Adipocyte (in vitro differentiated cells): ENCODE measurements at places on chromosomes 5 and 9.

DNA sequence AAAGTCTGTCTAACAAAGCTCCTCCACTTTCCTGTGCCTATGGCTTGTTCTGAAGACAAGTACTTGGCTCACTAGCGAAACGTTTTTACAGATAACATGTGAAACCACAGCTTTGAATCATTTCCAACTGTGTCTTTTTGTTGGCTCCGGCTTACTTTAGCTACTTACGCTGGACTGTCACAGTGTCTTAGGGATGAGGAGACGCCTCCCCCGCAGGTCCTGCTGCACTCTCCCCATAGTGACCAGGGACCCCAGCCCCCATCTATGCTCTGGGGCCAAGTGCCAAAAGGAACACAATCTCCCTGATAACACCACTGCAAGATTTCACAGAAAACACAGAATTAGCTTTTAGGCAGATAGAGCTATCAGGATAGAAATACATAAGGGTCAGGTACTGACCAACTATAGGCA lies 219.1 kb downstream of the ADAMTS6 start:
- DNase-seq: peak; percentile 88

GRCh38 chr5:150531686-150532085 lies 23.8 kb downstream of the NDST1 start:
- DNase-seq: no peak

DNA sequence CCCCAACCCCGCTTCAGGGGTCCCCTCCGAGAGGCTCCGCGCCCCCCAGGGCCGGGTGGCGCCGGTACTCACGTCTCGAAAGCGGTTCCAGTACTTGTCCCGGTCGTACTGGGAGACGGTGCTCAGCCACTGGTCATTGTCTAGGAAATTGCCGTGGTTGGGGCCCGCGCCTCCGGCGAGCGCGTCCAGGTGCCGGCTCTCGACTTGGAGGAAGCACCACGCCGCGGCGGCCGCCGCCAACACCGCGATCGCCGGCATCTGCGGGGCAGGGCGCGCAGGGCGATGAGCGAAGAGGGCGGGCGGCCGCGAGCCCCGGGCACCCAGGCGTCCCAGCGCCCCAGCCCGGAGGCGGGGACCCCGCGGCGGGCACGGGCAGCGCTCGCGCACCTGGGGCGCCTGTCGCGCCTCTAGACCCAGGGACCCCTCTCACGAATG lies 808 bp downstream of the SPOCK1 start:
- DNase-seq: peak; percentile 70

DNA sequence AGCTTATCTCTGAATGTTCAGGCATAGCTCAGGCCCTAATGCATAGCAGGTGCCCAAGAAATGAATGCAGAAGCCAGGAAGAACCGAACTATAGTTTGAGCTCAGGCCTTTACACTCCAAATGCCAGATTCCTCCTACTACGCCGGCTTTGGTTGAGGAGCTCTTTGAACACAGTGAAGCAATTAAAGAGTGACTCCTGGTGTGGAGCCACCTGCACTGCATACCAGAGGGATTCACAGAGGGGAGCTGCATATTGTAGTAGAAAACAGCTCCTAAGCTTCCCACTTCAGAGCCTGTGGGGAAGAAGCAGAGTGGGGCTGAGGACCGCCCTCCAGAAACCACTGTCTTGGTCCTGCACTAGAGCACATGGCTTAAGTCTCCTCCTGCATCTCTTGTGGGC lies 14.5 kb upstream of the KCNMB1 start:
- no peak for DNase-seq

- DNase-seq: no peak
These were observed 54.6 kb upstream of the TNFAIP8 start for GRCh38 chr5:119301210-119301609.

GRCh38 chr9:121786543-121786948 lies 135.1 kb downstream of the DAB2IP start:
- DNase-seq: no peak

GRCh38 chr5:151014680-151015343 lies 5.6 kb upstream of the GPX3 start:
- DNase-seq: peak; percentile 69

- peak; percentile 92 for DNase-seq
These were observed 1.3 kb downstream of the ADAMTS6 start for GRCh38 chr5:65480306-65480865.

GRCh38 chr9:130823435-130823834 lies 11.6 kb upstream of the ABL1 start:
- peak; percentile 46 for DNase-seq

DNA sequence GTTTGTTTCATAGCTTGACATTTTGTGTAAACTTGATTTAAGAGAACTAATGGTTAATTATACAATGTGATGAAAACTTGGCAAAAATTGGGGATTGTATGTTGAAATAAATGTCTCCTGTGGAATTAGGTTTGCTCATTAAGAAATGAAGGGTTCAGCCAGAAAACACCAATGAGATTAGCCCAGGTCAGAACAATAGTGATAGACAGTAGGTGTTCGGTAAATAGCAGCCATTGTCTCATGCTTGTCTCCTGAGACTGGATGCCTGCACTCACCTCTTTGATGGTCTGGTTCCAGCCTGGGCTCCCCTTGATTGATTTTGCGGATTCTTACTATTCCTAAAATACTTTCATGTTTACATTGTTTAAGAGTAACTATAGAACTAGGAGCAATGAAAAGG lies 135.5 kb downstream of the FBN2 start:
- DNase-seq: no peak

DNA sequence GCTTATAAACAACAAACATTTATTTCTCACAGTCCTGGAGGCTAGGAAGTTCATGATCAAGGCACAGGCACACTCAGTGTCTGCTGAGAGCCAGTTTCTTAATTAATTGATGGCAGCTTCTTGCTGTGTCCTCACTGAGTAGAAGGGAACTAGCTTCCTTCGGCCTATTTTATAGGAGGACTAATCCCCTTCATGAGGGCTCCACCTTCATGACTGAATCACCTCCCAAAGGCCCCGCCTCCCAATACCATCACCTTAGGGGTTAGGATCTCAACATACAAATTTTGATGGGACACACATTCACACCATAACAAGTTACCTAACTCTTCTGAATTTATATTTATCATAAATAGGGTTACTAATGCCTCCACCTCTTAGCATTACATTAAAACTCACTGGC lies 129.8 kb downstream of the GNAQ start:
- DNase-seq: no peak

- DNase-seq: peak; percentile 90
These were observed 198.9 kb downstream of the NXNL2 start for GRCh38 chr9:88733651-88734421.

GRCh38 chr9:129909851-129910250 lies 74.6 kb downstream of the USP20 start:
- DNase-seq: no peak

- DNase-seq: no peak
These were observed 3.5 kb downstream of the RALGDS start for GRCh38 chr9:133117271-133118178.

GRCh38 chr9:128629852-128630545 lies 26.6 kb downstream of the DYNC2I2 start:
- no peak for DNase-seq

- no peak for DNase-seq
These were observed 20.6 kb upstream of the GPR150 start for GRCh38 chr5:95599252-95599651.

DNA sequence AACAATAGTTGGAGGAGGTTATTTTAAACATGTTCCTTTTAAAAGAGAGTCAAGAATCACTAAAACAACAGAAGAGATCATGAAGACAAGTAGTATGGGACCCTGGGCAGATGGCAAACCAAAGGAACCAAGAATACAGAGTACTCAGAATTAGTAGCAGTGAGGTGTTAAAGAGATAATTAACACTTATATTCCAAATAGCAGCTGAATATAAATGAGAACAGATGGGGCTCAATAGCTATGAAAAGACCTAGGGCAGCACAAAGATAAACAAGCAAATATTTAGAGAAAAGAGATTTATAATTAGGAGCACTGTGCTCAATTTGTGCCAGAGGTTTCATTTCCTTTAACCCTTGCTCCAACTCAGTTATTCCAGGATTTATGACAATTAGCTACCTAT lies 159.1 kb downstream of the FAM114A2 start:
- no peak for DNase-seq

DNA sequence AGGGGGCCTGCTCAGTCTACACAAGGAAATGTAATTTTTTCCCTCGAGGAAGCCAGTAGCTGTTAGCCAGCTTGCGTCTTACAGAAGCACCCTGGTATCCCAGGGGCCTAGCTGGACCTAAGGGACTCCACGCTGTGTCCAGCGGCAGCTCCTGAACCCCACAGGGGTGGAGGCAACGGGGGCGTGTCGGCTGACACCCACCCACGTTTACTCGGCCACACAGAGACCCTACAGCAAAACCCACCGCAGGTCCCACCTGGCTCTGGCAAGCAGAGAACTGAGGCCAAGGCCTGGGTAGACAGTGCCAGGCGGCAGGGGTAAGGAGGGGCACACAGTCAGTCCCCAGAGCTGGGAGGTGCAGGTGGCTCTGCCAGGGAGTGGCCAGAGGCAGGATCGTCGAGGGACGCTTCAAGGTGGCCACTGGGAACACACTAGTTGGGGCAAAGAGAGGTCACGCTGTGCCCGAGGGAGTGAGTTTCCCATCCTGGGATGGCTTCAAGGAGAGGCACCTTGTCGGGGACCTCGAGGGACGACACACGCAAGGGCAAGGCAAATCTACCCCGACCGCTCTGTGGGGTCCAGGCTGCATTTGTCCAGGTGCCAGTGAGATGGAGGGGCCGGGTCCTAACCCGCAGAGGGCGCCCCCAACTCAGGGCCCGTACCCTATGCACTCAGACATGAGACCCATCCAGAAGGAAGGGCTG lies 20.7 kb downstream of the BRD3OS start:
- no peak for DNase-seq

- DNase-seq: no peak
These were observed 73.0 kb upstream of the RAI14 start for GRCh38 chr5:34583167-34583566.

- peak; percentile 82 for DNase-seq
These were observed at the start of gene AGPAT2 for GRCh38 chr9:136686794-136687711. AGPAT2 (minus strand) TSS chr9:136687457; CDS start chr9:136687357, 100 bp downstream.

GRCh38 chr9:104772714-104773510 lies 9.0 kb downstream of the NIPSNAP3B start:
- peak; percentile 27 for DNase-seq

DNA sequence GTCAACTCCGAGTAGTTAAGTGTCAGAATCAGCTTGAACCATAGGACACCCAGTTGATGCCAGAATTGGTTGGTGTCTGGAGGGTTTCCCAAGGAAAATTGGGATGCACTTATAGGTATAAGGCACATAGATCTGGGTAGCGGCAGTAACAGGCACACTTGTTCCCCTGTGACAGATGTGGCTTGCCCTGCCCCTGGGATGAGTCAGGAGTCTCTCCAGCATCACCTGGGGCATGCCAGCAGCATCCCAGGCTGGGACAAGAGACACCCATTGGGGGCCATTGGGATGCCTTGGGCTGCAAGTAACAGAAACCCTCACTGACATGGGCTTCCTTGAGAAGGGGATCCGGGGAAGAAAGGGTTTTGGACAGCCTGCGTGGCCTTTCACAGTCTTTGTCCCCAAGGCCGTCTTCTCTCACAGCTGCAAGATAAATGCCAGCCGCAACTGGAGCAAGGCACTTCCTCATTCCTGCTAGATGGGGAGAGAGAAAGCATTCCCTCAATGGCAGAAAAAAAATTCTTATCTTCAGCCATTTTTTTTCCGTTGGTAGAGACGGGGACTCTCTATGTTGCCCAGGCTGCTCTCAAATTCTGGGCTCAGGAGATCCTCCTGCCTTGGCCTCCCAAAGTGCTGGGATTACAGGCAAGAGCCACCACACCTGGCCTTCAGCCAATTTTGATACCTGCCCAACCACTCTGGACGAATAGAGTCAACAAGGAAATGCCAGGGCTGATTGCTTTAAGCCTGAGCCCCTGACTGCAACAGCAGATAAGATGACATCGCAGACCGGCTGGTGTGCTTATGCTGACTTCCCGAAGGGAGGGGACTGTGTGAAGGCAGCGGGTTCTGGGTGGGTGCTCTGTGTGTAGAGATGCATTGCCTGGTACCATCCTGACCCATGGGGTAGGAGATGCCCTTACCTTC lies 13.3 kb upstream of the RNF130 start:
- DNase-seq: no peak

- DNase-seq: no peak
These were observed 9.1 kb downstream of the ZDHHC12 start for GRCh38 chr9:128714586-128715435.

- DNase-seq: peak; percentile 4
These were observed 132.6 kb downstream of the MRPL36 start for GRCh38 chr5:1666812-1667588.

GRCh38 chr5:175047048-175047447 lies 322.7 kb downstream of the MSX2 start:
- DNase-seq: no peak

- DNase-seq: no peak
These were observed 642.4 kb upstream of the C9orf72 start for GRCh38 chr9:28215536-28216299.

DNA sequence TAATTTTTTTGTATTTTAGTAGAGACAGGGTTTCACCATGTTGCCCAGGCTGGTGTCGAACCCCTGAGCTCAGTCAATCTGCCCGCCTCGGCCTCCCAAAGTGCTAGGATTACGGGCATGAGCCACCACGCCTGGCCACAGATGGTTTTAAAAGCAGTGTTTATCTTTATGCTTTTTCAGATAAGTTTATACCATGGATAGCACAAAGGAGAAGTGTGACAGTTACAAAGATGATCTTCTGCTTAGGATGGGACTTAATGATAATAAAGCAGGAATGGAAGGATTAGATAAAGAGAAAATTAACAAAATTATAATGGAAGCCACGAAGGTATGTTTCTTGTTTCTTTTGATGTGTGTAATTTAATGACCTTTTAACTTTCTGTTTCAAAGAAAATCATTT lies 35.1 kb downstream of the POLK start:
- no peak for DNase-seq

DNA sequence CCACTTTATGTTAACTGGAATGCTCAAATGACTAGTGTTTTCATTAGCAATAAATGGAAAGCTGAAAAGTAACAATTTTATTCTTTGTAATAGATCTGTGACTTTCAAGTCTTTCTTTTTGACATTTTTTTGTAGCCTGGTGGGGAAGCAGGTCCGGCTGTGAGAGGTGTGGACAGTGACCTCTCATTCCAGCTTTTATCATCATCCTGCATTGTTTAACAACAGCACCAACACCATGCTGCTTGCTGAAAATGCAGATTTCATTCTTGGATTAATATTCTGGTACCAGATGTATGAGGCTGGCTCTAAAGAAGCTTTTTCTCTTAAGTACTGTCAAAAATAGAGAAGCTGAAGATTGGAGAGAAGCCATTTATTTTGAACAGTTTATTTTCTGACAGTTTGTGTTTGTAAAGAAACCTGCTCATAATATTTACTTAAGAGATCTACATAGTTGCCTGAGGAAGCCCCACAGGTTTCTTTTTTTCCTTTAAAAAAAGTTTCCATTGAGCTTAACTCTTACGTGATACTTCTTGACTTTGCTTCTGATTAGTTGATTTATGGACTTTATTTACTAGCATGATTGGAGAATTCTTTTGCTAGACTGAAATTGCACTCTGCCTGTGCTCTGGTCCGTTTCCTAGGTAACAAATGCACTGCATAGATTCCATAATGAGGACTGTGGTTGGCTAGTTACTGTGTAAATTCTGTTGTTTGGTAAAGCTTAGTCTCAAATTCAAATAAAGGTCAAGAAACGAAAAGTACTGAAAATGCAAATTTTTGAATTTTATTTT lies 3.4 kb downstream of the KIAA1958 start:
- DNase-seq: no peak
